Hepatocyte (in vitro differentiated cells): ENCODE measurements at places on chromosomes 4 and X. TPM values are rescaled to one million over a fixed set of nuclear protein-coding genes. Genes with fewer than 3 reads are reported as not detected.

Gene SMARCA1
- 66.7 and 69.0 TPM in 2 replicates for polyA plus RNA-seq

Gene MAGEE2
- polyA plus RNA-seq: not detected in 2 replicates

Gene ZNF711
- 16.2 and 16.6 TPM in 2 replicates for polyA plus RNA-seq

Gene SPANXB1
- 1.9 and 4.5 TPM in 2 replicates for polyA plus RNA-seq

Gene RENBP
- polyA plus RNA-seq: 5.8 and 13.2 TPM in 2 replicates

Gene ZNF732
- polyA plus RNA-seq: not detected in 2 replicates

Gene MAGEA12
- not detected in 2 replicates for polyA plus RNA-seq

Gene RGN
- 82.7 and 111 TPM in 2 replicates for polyA plus RNA-seq

Gene SCRG1
- 5.1 and 6.1 TPM in 2 replicates for polyA plus RNA-seq

Gene CFP
- 0.17 and 0.58 TPM in 2 replicates for polyA plus RNA-seq

Gene P2RY8
- polyA plus RNA-seq: 0.54 TPM in 1 of 2 replicates, not detected in the other

Gene ZMAT1
- 1.5 and 2.3 TPM in 2 replicates for polyA plus RNA-seq

Gene LRBA
- 14.1 and 15.3 TPM in 2 replicates for polyA plus RNA-seq

Gene CXCL8
- 21.6 and 35.0 TPM in 2 replicates for polyA plus RNA-seq

Gene CMC4
- 16.3 and 18.4 TPM in 2 replicates for polyA plus RNA-seq

Gene GPR78
- 0.28 and 0.57 TPM in 2 replicates for polyA plus RNA-seq

Gene STPG2
- polyA plus RNA-seq: 0.94 and 0.98 TPM in 2 replicates

Gene GAB3
- polyA plus RNA-seq: 0.21 and 0.50 TPM in 2 replicates

Gene CTAG2
- polyA plus RNA-seq: not detected in 2 replicates

Gene SHISA3
- not detected in 2 replicates for polyA plus RNA-seq

Gene SPIN2A
- 1.8 and 3.0 TPM in 2 replicates for polyA plus RNA-seq

Gene PDLIM3
- polyA plus RNA-seq: 10.0 and 13.8 TPM in 2 replicates

Gene TEX13B
- not detected in 2 replicates for polyA plus RNA-seq

Gene MAGEA6
- 0.45 TPM in 1 of 2 replicates, not detected in the other for polyA plus RNA-seq

Gene SEC24B
- 17.2 TPM in 2 replicates for polyA plus RNA-seq

Gene SPANXC
- not detected in 2 replicates for polyA plus RNA-seq

Gene BEX1
- 72.2 and 78.1 TPM in 2 replicates for polyA plus RNA-seq

Gene MAGEC3
- 0.40 TPM in 1 of 2 replicates, not detected in the other for polyA plus RNA-seq
